ENCODE measurements at places on chromosomes 6 and 20.

GRCh38 chr6:21891080-21891479 lies 297.5 kb downstream of the SOX4 start:
- no peak for DNase-seq

DNA sequence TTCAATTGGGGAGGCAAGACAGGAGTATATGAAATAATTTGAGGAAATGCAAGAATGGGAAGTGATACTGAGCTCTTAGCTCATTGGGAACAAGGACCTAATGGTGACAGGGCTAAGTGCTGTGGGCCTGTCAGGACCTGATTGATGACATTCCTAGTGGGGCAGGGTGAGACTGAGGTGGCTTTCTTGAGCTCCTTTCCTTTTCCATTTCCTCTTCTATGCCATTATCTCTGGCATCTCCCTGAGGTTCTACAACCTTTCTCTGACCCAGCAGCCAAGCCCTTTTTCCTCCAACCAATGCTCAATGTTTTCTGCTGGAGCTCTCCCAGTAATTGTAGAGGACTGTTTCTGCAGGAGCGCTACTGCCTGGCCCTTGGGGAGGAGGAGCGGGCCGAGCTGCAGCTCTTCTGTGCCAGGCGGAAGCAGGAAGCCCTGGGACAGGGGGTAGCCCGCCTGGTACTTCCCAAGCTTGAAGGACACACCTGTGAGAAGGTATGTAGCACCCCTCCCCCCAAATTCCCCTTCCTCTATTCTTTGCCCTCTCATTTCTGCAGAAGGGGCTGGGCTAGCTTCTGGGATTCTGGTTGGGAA lies 2.8 kb upstream of the TOMM6 start:
- no peak for DNase-seq

GRCh38 chr20:25378189-25378883 lies 12.3 kb downstream of the ABHD12 start:
- no peak for DNase-seq

GRCh38 chr6:150078788-150079187 lies 9.9 kb upstream of the ULBP3 start:
- peak; percentile 80 for DNase-seq
